ENCODE measurements at places on chromosomes 1 and 21.

DNA sequence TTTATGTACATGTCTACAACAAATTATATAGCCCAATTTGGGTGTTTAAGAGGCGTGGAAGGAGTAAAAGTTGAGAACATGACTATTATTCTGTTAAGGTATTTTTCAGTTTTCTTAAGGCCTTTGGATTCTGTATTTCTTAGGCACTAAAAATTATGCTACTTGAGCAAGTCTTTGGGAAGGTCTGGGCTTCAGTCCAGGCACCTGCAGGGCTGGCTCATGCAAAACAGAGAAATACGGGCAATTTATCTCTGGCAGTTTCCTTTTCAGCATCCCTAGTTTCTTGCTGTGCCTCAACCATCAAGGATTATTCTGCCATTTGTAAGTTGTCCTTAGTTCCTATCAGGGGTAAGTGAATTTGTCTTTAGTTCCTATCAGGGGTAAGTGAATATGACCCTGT lies 358.8 kb upstream of the B3GALT2 start:
- H3K27me3 ChIP-seq: no peaks in the 10 kb centered on the region
- peaks cover 16% of the 10 kb centered on the region for H3K4me1 ChIP-seq
- H3K4me3 ChIP-seq: no peak overlapping the region
- no peak overlapping the region for H3K27ac ChIP-seq

- H3K36me3 ChIP-seq: peaks cover 6% of the 10 kb centered on the region
- no peaks in the 10 kb centered on the region for H3K4me1 ChIP-seq
- no peak overlapping the region for H3K4me3 ChIP-seq
- no peak for DNase-seq
- H3K27me3 ChIP-seq: no peaks in the 10 kb centered on the region
Measured at GRCh38 chr1:52947490-52947889, 20.4 kb downstream of the SCP2 start.

- no peak overlapping the region for H3K4me3 ChIP-seq
- no peaks in the 10 kb centered on the region for H3K36me3 ChIP-seq
- DNase-seq: no peak
- no peaks in the 10 kb centered on the region for H3K27me3 ChIP-seq
Measured at GRCh38 chr21:42750737-42751530, 97.5 kb downstream of the PDE9A start.

DNA sequence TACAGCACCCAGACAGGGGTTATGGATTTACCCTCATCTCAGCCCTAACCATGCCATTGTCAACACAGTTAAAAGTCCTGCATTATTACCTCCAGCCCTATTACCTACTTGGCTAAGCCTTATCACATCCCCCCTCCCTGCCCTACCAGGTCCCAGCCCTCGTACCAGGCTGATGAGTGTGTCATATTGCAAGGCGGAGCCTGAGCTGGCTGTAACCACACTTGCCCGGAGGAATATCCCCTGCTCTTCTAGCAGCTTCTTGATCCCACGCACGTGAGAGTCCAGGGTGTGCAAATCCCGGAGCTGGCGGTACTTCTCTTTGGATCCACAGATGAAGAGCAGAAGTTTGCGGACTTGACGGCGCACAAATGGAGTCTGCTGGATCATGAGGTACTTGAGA lies 87.4 kb downstream of the UBR4 start:
- no peaks in the 10 kb centered on the region for H3K27me3 ChIP-seq
- no peak overlapping the region for H3K4me3 ChIP-seq
- peaks cover 87% of the 10 kb centered on the region for H3K36me3 ChIP-seq

- no peak for DNase-seq
- no peaks in the 10 kb centered on the region for H3K36me3 ChIP-seq
- H3K27ac ChIP-seq: no peak overlapping the region
- H3K4me1 ChIP-seq: peaks cover 17% of the 10 kb centered on the region
- H3K27me3 ChIP-seq: no peaks in the 10 kb centered on the region
Measured at GRCh38 chr1:13697738-13698137, 2.2 kb upstream of the PRDM2 start.

GRCh38 chr1:214108097-214108446 lies 120.3 kb downstream of the PROX1 start:
- no peak for DNase-seq
- no peak overlapping the region for H3K27ac ChIP-seq
- no peak overlapping the region for H3K4me3 ChIP-seq
- H3K27me3 ChIP-seq: no peaks in the 10 kb centered on the region

DNA sequence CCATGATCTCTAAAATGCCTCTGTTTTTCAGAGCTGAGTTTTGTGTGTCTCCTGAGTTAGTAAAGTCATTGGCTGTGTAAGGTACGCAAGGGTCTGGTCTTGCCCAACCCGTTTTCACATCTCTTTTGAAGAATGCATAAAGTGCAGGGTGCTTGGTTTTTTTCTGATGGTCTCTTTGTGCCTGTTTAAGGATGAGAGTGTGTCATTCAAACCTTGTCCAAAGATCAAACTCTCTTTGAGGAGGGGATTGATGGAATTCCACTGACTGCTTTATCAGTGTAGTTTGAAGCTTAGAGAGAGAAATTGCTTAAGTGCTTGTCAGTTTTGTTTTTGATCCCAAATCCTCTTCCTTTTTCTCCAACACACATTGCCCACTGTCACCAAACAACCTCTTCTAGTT lies 20.0 kb upstream of the C8B start:
- H3K27ac ChIP-seq: no peak overlapping the region
- DNase-seq: no peak
- H3K36me3 ChIP-seq: no peaks in the 10 kb centered on the region
- no peaks in the 10 kb centered on the region for H3K27me3 ChIP-seq
- no peaks in the 10 kb centered on the region for H3K4me1 ChIP-seq

GRCh38 chr1:110337704-110338308 lies 1.4 kb upstream of the RBM15 start:
- H3K4me1 ChIP-seq: peaks cover 40% of the 10 kb centered on the region
- peak overlapping the region; percentile 98 for H3K27ac ChIP-seq
- H3K27me3 ChIP-seq: no peaks in the 10 kb centered on the region
- peak overlapping the region; percentile 73 for H3K4me3 ChIP-seq

- H3K36me3 ChIP-seq: no peaks in the 10 kb centered on the region
- DNase-seq: peak; percentile 17
- H3K4me3 ChIP-seq: peak overlapping the region; percentile 70
- peaks cover 21% of the 10 kb centered on the region for H3K4me1 ChIP-seq
- peak overlapping the region; percentile 86 for H3K27ac ChIP-seq
Measured at GRCh38 chr1:204495078-204495753, 611 bp upstream of the PIK3C2B start.

- no peak overlapping the region for H3K4me3 ChIP-seq
- H3K36me3 ChIP-seq: no peaks in the 10 kb centered on the region
- no peaks in the 10 kb centered on the region for H3K4me1 ChIP-seq
- H3K27me3 ChIP-seq: no peaks in the 10 kb centered on the region
Measured at GRCh38 chr1:232571523-232571922, 58.4 kb downstream of the SIPA1L2 start.

DNA sequence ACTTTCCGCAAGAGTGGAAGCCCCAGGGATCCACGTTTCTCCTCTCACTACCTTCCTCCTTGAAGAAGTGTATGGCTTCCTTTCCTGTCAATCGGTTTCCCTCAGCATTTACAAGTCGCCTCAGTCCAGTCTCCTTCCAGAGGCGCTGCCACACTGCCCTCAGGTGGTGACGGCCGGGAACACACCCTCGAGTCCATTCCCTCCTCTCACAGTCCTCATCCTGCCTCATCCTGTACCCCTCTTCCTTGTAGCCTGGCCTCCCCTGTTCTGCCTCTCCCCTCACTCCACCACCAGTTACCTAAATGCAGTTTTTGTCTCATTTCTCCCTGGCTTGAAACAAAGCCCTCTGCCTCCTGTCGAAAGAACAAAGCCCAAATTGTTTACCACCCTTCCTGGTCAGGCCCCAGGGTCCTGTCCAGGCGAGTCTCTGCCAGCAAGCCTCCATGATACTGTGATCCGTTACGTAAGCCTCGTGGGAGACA lies 23.2 kb upstream of the LSM10 start:
- H3K27ac ChIP-seq: peak overlapping the region; percentile 34
- no peaks in the 10 kb centered on the region for H3K27me3 ChIP-seq
- no peak overlapping the region for H3K4me3 ChIP-seq

All from effector memory CD4-positive, alpha-beta T cell (primary cell).